ENCODE measurements at places on chromosomes 4 and X.

DNA sequence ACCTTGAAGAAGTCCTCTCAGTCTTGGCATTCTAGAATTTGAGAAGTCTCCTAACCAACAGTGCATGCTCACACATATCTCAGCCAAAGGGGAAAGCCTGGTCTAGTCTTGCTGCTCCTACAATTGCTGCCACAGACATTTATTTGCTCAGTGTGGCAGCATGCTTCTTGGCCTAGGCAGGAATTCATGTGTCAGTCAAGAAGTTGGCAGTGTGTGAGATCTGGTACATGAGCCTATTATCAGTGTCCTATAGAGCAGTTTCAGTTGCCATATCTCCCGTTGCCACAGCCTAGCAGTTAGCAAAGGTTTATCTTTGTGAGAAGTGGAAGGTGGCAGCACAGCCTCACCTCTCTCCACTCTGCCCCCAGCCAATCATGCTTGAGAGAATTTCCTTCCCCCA is 176.9 kb upstream of the ARHGEF9 start:
- DNase-seq: no peak

- no peak for DNase-seq
Measured at GRCh38 chr4:16952462-16952871, 54.0 kb upstream of the LDB2 start.

DNA sequence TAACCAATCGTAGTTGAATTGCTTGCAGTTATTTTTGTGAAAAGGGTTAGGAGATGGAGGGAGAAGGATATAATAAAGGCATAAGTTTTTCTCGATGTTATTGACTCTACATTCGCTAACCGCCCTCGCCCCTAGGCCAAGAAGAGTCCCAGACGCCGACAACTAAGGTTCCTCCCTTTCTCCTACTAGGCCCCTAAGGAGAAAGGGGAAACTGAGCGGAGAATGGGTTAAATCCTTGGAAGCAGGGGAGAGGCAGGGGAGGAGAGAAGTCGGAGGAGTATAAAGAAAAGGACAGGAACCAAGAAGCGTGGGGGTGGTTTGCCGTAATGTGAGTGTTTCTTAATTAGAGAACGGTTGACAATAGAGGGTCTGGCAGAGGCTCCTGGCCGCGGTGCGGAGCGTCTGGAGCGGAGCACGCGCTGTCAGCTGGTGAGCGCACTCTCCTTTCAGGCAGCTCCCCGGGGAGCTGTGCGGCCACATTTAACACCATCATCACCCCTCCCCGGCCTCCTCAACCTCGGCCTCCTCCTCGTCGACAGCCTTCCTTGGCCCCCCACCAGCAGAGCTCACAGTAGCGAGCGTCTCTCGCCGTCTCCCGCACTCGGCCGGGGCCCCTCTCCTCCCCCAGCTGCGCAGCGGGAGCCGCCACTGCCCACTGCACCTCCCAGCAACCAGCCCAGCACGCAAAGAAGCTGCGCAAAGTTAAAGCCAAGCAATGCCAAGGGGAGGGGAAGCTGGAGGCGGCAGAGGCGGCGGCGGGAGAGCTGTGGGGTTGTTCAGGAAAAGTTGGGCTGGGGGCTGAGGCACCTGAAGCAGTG is 5.9 kb downstream of the ATOH1 start:
- no peak for DNase-seq

DNA sequence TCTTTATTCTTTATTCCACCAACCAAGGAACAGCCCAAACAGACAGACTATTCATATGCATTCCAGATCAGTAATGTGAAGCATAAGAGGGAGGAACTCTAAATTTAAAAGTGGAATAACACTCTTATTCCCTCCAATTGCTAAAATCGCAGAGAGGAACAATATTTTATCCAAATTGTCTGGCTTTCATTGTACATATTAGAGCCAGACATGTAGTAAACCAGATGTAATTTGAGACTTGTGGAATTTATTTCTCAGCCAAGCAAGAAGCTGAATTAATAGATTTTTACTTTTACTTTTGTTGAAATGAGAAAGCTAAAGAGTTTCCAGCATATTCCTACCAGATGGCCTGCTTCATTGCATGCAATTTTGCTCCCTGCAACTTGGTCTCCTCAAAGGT is 674.6 kb upstream of the SLIT2 start:
- DNase-seq: no peak

- DNase-seq: no peak
Measured at GRCh38 chr4:164136180-164136616, 617.7 kb upstream of the SMIM31 start.

GRCh38 chrX:41827886-41828285 is 95.5 kb downstream of the CASK start:
- no peak for DNase-seq

DNA sequence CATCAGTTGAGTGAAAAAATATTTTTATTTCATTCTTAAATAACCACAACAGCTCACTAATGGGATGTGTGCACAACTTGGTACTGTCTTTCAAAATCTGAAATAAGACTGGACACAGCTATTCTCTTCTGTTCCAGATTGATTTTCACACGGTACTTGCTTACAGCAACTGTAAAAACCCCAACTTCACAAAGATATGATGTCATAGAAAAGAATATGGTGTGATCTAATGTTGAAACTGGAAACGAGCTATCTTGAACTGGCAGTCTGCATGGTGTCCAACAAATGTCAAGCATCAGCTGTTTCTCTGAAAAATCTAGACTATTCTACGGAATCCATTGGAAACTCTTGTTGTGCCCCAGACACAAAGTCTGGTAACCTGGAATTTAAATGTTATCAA is 14.7 kb downstream of the HELQ start:
- DNase-seq: no peak

DNA sequence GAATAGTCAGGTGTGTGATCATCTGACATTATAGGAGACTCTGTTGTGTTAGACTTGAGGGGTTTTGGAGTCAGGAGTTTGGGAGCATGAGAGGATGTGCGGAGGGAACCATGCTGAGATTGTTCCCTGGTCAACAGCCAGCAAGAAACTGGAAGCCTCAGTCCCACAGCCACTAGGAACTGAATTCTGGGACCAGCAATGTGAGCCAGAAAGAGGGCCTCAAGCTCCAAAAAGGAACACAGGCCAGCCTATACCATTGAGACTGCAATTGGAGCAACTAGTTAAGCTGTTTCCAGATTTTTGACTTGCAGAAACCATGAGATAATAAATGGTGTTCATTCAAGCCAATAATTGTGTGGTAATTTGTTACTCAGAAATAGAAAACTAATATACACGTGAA is 8.7 kb upstream of the ADH1B start:
- no peak for DNase-seq

- no peak for DNase-seq
Measured at GRCh38 chrX:21798677-21799219, 40.7 kb upstream of the MBTPS2 start.

DNA sequence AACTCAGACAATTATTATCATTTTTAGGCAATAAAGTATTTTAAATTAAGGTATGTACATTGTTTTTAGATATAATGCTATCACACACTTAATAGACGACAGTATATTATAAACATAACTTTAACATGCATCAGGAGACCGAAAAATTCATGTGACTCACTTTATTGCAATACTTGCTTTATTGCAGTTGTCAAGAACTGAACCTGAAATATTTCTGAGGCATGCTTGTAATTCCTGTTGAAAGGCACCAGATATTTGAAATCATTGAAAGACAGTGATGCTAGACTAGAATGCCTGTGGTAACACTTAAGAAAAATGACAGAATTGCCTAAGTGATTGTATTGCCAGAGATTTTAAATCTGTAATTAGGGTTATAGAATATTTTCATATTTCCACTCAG is 175.6 kb upstream of the MAGEB2 start:
- no peak for DNase-seq

DNA sequence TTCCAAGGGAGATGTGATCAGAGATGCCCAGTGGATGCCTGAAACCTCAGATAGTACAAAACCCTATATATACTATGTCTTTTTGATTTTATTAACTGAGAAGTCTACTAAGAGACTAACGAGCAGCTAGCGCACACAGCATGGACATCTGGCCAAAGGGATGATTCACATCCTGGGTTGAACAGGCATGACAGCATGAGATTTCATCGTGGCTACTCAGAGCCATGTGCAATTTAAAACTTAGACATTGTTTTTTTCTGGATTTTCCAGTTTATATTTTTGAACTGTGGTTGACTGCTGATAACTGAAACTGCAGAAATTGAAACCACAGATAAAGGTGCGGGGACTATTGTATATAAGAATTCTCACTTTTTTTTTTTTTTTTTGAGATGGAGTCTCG is 2252.9 kb upstream of the AGA start:
- DNase-seq: no peak

DNA sequence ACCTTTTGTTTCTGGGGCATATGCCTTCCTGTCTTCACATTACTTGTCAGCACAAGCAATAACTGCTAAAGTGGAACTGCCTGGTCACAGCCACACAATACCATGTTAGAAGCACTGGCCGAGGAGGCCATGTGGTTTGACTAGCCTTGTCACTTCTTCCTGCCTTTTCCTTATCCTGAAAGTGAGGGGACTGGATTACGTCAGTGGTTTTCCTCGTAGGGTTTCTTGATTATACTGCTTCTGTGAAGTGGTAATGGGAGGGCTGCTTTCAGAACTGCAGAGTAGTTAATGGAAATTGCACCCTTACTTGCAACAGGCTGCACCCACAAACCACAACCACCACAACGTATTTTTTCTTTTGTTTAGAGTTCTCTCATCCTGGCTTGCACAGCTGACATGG is 26.6 kb downstream of the ZRSR2 start:
- no peak for DNase-seq

DNA sequence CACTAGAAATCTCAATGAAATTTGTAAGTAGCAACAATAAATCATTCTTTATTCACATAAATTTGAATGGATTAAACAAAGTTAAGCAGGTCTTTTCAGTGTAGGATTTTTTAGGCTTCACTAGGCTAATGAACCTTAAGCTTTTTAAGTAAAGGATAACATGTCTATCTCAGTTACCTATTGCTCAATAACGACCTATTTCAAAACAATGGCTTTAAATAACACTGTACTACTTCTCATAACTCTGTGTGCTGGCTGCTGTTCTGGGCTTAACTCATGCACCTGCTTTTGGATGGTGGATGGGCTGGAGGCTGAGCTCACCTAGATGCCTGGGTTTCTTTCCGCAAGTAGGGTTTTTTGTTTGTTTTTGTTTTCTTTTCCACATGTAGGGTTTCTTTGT is 495.0 kb upstream of the SLIT2 start:
- no peak for DNase-seq

DNA sequence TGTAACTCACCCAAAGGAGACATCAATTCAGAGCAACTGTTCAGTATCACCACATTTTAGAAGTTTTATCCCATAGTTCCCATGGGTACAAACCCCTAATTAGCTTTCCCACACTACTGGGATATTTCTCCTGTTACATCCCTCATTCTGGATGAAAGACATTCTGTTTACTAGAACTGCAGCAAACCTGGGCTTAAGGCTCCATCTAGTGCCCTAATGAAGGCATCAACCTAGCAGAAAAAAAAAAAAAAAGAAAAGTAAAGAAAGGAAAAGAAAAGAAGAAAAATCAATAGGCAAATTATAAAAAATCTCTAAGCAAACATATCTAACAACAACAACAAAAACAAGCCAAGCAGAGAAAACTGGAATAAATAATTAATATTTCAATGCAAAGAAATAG is 133.7 kb upstream of the CPXCR1 start:
- no peak for DNase-seq

DNA sequence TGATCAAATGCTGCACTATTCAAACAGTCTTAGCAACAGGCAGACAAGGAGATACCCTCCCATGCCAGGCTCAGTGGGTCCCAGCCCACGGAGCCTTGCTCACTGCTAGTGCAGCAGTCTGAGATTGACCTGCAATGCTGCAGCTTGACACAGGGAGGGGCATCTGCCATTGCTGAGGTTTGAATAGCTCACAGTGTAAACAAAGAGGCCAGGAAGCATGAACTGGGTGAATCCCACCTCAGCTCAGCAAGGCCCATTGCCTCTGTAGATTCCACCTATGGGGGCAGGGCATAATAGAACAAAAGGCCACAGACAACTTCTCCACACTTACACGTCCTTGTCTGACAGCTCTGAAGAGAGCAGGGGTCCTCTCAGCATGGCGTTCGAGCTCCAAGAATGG is 26.6 kb upstream of the ZXDB start:
- no peak for DNase-seq

DNA sequence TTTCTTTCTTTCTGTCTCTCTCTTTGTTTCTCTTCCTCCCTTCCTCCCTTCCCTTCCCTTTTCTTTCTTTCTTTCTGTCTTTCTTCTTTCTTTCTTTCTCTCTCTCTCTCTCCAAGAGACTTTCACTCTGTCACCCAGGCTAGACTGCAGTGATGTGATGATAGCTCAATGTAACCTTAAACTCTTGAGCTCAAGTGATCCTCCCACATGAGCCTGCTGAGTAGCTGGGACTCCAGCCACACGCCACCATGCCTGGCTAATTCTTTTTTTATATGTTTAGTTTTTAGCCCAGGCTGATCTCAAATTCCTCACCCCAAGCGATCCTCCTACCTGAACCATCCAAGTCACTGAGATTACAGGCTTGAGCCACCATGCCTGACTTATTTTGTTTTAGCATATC is 64.3 kb upstream of the EMCN start:
- DNase-seq: no peak

- DNase-seq: no peak
Measured at GRCh38 chr4:65971686-65972085, 301.4 kb upstream of the EPHA5 start.

DNA sequence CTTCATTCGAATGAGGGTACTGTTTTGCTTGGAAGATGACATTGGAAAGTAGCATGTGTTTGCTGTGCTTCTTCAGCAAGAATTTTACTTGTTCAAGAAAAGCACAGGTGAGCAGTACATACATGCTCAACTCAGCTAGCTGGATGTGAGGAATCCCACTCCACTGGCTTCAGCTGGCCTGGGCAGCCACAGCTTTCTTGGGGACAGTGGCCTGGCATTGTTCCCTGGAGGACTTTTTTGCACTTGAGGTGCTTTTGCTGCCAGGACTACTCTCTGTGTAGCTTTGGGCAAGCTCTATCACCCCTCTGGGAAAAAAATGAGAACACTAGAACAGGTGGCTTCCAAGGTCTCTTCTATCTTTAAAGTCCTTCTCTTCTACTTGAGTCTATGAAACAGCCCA is 184.3 kb downstream of the LDB2 start:
- no peak for DNase-seq

DNA sequence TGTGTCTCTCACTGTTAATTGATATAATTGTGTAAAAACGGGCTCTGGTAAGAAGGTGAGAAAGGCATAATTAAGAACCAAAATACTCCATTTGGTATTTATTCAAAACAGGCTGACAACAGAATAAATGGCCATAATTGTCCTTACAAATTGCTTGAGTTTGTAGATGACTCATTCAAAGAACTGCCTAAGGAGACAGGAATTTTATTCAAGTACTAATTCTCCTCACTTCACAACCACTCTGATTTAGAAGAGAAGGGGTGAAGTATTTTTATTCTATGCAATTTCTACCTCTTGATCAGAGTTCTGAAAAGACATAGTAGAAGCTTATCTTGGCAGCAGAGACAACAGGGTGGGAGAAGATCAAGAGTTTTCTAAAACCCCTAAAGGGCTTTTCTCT is 43.1 kb downstream of the ATP11C start:
- DNase-seq: no peak

GRCh38 chr4:54063737-54064316 is 578 bp downstream of the CHIC2 start:
- DNase-seq: no peak
